ENCODE measurements at places on chromosomes 4 and X.

GRCh38 chr4:167986044-167986443 lies 106.3 kb upstream of the ANXA10 start:
- DNase-seq = no peak

DNA sequence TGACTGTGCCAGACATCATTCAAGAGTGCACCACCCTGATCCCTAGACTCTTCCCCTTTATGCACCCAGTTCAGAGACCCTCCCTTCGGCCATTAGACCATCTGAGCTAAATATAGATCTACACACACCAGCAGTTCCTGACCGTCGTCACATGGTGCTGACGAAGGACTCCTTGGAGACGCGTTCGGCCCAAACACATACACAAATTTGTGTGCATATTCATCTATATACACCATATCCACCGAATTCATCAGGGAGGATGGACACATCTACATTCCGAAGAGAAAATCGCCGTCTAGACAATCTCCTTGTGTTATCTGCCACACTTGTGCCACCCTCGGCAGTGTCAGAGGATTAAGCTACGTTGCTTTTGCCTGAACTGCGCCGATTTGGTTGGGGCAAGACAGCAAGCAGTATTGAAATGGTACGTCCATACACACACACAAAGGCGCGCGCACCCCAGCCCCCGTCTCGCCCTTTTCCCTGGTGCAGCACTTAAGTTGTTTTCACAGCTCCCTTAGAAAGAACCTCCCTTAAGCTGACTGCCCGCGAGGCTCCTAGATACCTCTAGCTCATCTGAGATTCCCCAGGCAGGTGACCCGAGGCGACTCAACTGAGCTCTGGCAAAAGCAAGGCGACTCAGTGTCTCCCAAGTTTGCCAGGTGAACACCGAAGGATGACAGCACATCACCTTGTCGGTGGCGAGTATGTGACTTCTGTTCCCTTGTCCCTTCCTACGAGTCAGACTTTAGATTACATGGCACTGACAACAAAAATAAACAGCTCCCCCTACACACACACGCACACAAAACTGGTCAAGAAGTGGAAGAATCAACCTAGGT lies 1.0 kb downstream of the RASGEF1B start:
- no peak for DNase-seq

- no peak for DNase-seq
These were observed 17.8 kb downstream of the JADE1 start for GRCh38 chr4:128827296-128827695.

- DNase-seq = no peak
These were observed 16.1 kb downstream of the CPEB2 start for GRCh38 chr4:15018361-15018760.

- peak; percentile 1 for DNase-seq
These were observed 37.8 kb downstream of the ABCB7 start for GRCh38 chrX:75118296-75118695.

DNA sequence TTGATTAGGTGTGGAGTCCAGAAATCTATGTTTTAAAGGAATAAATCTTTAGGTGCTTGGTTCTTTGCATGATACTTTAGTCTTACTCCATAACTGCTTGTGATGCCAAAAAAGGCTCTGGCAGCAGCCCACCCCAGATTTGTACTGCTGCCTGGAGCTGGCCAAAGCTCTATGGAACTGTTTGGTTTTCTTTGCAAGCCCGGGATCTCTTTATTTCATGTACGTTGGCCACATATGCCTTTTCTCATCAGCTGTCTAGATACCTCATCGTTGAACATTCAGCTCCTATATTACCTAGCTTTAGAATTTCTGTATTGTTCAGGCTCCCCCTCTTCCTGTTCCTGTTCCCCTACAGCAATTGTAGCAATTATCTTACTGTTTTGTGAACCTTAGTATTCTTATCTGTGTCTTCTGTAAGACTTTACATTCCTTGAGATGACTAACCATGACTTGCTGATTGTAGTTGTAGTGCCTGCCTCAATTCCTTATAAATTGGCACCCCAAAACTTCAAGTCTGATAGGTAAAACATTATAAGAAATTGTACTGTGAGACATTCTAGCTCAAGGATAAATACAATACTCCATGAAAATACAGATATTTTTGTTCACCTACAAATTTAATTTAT lies 199.4 kb upstream of the GPRIN3 start:
- no peak for DNase-seq

GRCh38 chrX:9644335-9644734 lies 121.3 kb downstream of the GPR143 start:
- DNase-seq = no peak

GRCh38 chr4:56388306-56388705 lies 1.0 kb upstream of the AASDH start:
- DNase-seq = no peak

DNA sequence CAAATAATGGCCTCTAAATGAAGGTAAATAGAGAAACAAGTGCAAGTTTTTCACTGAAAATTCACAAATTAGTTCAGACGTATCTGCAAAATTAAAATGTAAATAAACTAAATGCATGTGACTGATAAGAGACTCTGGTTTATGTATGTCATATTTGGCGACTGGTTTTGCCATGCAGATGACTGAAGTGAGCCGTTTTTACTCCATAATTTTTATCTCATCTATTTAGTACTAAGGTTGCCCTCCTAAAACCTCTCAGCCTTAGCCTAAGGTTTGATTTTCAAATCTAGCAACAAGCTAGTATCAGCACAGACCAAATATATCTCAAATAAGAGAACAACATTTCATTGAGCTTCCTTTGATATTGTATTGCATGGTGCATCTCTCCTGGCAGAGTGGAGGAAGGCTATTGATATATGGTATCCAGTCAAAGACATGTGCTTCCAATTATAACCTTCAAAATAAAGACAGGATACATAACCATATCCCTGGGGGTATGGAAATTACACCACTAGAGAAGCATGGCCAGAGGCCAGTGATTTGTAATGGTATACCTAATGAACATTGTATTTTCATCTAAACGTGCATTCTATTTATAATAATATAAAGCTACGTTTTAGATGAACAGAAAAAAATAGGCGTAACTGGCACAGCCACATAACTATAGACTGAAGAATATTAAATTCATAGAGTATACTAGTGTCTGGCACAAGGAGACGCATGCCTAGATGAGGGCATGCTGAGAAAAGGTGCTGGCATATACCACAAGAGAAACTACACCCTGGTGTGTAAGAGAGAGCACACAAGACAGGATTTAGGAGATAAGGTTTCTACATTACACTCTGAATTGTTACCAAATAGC lies 392.6 kb upstream of the INTU start:
- peak; percentile 50 for DNase-seq

GRCh38 chrX:130048686-130049222 lies 61.5 kb downstream of the ELF4 start:
- DNase-seq = no peak

- peak; percentile 92 for DNase-seq
These were observed 991.4 kb upstream of the PABPC4L start for GRCh38 chr4:135192751-135193535.

DNA sequence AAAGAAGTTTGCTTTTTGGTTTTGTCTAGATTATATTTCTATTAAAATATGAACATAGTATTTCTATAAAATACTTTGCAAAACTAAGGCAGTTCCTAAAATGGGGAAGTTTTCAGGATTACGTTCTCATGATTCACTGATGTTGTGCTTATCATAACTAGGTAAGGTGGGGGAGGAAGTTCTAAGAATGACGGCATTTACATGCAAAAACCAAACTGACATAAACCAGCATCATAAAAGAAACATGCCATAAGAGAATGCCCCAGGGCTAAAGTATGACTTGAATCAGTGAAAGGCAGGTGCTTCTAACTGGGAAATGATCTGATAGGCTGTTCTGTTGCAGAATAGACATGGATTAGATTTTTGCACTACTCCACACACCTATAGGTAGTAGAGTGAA lies 204.7 kb upstream of the JADE1 start:
- DNase-seq = no peak

GRCh38 chr4:183657564-183657963 lies 1.4 kb downstream of the RWDD4 start:
- no peak for DNase-seq

GRCh38 chr4:169758401-169758962 lies 738 bp upstream of the HPF1 start:
- DNase-seq = no peak

GRCh38 chr4:141132709-141133145 lies 542 bp downstream of the RNF150 start:
- peak; percentile 57 for DNase-seq

DNA sequence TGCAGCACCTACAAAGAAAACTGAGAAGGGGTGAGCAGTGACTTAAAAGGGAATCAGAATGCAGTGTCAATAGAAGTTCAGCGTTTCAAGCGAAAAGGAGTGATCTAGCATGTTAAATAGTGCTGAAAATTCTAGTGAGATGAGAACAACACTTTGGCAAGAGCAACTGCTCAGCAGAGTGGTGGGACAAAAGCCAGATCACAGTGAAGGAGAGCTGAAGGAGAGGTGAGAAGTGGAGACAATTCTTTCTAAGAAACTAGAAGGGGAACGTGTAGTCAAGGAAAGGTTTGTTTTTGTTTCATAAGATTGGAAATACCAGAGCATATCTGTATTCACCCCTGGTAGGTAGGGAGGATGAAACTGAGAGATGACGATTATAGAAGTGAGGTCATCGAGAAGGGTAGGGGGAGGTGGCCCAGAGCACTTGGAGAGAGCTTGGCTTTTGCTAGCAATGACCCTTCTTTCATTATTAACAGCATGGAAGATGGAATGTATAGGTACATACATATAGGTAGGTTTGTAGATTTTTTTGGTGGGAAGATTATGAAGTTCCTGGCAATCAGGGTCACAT lies 33.7 kb downstream of the SRPX2 start:
- peak; percentile 18 for DNase-seq

All from fibroblast of skin of scalp (primary cell).